AML-193 (cell line): ENCODE measurements at places on chromosomes 2 and 18.
A peak's percentile ranks its signal among the peaks of the same experiment; 100 is the strongest.

GRCh38 chr2:144032566-144032965 lies 487.4 kb downstream of the ZEB2 start:
- no peak for DNase-seq

GRCh38 chr2:170823898-170824215 lies 7.2 kb downstream of the GAD1 start:
- DNase-seq: no peak

GRCh38 chr18:45173799-45174519 lies 441.3 kb upstream of the SLC14A2 start:
- DNase-seq: no peak

DNA sequence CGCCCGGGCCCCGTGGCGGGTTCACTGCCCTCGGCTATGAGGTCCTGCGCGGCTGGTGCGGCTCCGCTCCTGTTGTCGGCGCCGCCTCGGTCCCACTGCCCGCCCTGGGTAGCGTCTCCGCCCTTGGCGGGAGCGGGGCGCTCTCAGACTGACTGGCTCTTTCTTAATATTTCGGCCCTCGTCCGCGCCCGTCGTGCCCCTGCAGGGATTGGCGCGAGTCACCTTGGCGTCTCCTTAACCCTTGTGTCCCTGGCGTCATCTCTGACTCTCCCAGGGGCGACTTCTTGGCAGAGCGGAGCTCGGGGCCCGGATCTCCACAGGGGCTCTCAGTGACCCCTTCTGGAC lies 1.3 kb downstream of the PTMA start:
- DNase-seq: no peak

GRCh38 chr2:38120829-38121228 lies 44.9 kb upstream of the CYP1B1 start:
- DNase-seq: no peak

GRCh38 chr2:10476723-10477442 lies 28.8 kb upstream of the ODC1 start:
- DNase-seq: no peak

GRCh38 chr2:206296128-206296527 lies 21.7 kb downstream of the ZDBF2 start:
- DNase-seq: no peak

- no peak for DNase-seq
Measured at GRCh38 chr2:20052861-20053281, 1.4 kb upstream of the LAPTM4A start.

GRCh38 chr18:69358212-69358895 lies 42.3 kb upstream of the DOK6 start:
- no peak for DNase-seq

DNA sequence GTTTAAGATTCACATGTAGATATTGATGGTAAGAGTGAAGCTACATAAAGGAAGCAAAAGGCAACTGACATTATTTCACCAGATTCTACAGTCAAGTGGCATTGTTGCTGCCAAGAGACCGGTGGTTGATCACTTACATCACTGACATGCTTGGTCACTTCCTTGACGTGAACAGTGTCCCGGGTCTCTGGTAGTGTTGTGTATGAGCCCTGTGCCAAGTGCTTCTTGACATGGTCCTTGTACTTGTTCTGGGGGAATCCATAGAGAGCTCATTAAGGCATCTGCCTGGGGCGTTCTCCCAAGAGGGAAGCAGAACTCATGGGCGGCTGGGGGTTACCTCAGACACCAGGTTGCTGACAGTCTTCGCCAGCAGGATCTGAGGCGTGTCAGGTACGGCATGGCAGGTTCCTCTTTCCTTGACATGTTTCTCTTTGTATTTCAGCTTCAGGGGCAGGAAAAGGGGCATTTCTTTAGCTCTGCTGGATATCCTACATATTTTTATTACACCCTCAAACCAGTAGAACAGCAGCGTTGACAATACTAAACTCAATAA lies 116.2 kb downstream of the RIF1 start:
- DNase-seq: no peak

- DNase-seq: peak; percentile 9
Measured at GRCh38 chr2:181140414-181140813, 160.0 kb downstream of the UBE2E3 start.

GRCh38 chr2:43486603-43487002 lies 109.2 kb downstream of the THADA start:
- DNase-seq: no peak

DNA sequence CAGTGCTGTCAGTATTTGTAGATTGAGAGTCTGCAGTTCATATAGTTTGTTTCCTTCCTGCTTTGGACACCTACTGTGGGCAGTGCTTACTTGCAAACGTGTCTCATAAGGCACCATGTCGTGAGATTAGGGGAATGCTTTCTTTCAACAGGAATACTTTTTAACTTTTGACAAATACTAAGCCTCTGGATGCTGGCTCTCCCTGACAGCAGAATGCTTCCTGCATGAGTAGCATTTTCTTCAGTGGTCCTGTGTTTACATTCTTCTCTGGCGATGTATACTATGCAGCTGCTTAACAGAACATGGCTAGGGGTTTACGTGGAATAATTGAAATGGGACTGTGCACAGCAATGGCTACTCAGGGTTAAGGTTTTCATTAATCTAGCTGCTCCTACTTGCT lies 807.5 kb downstream of the MBD2 start:
- no peak for DNase-seq

DNA sequence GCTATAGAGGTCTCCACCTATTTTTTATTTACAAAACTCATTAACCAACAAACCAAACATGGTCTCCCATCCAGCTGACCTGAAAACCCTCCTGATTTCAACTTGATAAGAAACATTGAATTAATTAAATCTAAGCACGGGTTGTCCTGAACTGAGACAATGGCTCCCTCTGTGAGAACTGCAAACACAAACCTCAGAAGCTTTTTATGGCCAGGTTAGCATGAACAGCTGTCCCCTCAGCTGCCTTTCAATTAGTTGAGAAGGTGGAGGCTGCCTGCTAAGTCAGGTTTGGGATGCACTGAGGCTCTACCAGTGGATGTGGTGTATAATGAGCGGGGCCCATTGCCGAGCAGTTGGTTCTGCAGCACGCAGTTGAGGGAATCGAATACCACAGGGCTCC lies 258.5 kb upstream of the DDX18 start:
- no peak for DNase-seq

GRCh38 chr2:12791906-12792305 lies 75.2 kb downstream of the TRIB2 start:
- no peak for DNase-seq

- no peak for DNase-seq
Measured at GRCh38 chr2:214750529-214750928, 59.0 kb downstream of the BARD1 start.

DNA sequence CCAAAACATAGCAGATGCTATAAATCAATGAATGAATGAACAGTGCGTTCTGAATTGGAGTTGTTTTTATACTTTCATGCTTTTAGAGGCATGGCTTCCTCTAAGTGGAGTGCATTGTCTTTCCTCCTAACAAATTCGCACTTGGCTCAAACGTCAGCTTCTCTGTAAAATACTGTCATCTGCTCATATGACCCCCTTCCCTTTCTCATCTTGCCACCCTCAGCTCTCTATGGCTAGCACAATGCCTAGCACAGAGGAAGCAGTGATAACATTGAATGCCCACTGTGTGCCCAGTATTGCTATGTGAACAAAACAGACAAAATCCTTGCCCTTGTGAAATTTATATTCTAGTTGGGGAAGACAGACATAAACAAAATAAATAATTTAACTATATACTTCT lies 258.8 kb downstream of the MREG start:
- DNase-seq: no peak

DNA sequence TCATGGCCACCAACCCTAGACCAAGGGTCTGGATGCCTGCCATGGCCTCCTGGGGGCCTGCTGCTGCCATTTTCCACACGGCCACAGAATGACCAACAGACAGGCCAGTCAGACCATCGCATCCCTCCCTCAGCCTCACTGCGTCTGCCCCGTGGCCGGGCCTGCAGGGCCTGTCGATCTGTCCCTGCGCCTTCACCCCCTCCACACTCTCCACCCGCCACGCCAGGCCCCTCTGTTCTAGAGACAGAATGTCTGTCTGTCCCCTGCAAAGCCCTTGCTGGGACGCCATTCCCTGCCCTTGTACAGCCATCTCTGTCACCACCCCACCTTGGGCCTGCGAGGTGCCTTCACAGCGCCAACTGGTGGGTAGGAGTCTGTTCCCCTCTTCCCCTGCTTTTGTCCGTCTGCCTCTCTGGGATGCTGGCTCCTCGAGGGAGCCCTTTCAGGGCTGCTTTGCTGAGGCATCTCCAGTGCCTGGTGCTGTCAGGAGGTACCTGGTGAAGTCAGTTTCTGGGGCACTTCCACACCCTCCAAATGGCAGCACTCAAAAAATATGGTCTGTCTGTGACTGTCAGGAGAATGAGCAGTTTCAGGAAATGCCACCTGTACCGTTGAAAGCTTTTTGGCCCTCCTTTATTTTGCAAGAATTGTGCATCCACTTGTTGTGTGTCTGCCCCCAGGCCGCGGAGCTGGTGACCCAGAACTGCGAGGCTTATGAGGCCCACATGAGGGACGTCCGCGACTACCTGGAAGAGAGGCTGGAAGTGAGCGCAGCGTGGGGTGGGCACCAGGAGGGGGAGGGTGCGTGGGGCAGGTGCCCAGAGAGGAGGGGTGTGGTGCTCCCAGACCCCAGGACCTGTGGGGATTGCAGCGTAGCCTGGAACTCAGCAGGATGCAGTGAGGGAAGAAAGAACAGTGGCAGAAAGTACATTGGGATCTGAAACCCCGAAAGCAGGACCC lies 6.7 kb upstream of the ESPNL start:
- DNase-seq: no peak

DNA sequence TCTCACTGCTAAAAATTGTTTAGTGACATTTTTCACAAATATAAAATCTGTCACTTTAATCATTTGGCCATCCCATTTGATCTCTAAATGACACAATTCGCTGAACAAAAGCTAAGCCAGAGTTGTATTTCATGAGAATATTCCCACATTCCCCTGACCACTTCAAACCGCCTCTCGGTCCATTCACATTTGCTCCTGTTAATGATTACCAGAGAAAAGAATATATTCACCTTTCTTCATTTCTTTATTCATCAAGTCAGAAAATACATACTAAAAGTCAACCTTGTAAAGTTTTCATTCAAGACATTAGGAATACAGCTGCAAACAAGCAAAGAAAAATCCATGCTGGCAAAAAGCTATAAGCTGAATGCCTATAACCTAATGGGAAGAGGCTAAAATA lies 225.5 kb downstream of the DOK6 start:
- DNase-seq: no peak

- DNase-seq: no peak
Measured at GRCh38 chr2:26317377-26318105, 28.4 kb upstream of the SELENOI start.

GRCh38 chr2:42102024-42102590 lies 54.3 kb downstream of the PKDCC start:
- DNase-seq: no peak

- DNase-seq: no peak
Measured at GRCh38 chr2:1429895-1430294, 16.6 kb downstream of the TPO start.

- no peak for DNase-seq
Measured at GRCh38 chr2:30798536-30798991, 8.7 kb downstream of the CAPN13 start.

GRCh38 chr2:60054571-60055340 lies 498.7 kb downstream of the BCL11A start:
- no peak for DNase-seq

GRCh38 chr2:10123281-10123680 lies 742 bp downstream of the RRM2 start:
- DNase-seq: no peak

DNA sequence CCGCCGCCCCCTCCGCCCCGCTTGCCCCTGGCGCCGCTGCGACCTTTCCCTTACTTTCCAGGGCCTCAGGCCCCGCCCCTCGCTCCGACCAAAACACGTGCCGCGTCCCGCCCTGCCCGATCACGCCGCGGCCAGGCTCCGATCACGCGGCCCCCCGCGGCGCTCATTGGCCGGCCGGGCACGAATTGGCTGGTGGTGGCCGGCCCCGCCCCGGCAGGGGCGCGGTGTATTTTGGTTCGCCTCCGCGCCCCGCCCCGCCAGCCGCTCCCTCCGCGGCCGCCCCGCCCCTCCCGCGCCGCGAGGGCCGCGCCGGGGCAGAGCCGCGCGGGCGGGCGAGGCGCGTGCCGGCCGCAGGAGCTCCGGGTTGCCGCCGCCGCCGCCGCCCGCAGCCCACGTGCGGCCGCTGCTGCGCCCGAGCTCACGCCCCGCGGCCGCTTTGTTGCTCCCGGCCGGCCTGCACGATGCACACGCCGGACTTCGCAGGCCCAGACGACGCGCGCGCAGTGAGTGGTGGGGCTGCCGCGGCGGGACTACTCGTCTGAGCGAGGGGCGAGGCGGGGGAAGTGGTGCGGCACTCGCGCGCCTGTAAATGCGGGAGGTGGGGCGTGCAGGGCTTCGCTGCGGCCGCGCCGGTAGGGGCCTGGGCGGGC lies at the start of gene KLF11:
KLF11 (plus strand) TSS at position 295 of the 650 bp plus-strand sequence; CDS start at position 462, 167 bp downstream.
- peak; percentile 27 for DNase-seq

- DNase-seq: no peak
Measured at GRCh38 chr2:180520921-180521581, 459.4 kb upstream of the UBE2E3 start.

DNA sequence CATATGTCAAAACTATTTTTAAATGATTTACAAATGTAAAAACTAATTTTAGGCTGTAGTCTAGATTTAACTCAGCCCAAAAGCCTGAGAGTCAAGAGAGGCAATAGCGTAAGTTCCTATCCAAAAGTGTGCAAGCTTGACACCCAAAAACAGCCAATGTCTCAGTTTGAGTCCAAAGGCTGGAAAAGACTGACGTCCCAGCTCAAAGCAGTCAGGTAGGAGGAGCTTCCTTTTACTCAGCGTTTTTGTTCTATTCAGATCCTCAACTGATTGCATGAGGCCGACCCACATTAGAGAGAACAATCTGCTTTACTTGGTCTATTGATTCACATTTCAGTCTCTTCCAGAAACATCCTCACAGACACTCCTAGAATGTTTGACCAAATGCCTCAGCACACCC lies 51.8 kb downstream of the MYL12B start:
- DNase-seq: no peak

GRCh38 chr2:79789811-79790210 lies 277.0 kb downstream of the CTNNA2 start:
- no peak for DNase-seq
